ENCODE measurements at places on chromosomes 1 and 21.

- DNase-seq: no peak
These were observed 35.6 kb downstream of the MCOLN2 start for GRCh38 chr1:84961316-84961715.

GRCh38 chr21:38840456-38841300 lies 34.9 kb downstream of the ETS2 start:
- no peak for DNase-seq

DNA sequence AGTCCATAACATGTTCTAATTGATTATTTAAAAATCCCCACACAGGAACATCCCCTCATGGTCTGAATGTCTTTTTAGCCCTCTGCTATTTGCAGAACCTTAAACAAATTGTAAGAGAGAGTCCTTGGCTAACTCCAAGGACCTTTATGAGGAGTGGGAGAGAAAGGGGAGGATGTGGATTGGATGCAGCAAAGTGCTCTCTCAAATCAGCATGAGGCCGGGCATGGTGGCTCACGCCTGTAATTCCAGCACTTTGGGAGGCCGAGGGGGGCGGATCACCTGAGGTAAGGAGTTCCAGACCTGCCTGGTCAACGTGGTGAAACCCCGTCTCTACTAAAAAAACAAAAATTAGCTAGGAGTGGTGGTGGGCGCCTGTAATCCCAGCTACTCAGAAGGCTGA lies 154.8 kb downstream of the TGFB2 start:
- no peak for DNase-seq

DNA sequence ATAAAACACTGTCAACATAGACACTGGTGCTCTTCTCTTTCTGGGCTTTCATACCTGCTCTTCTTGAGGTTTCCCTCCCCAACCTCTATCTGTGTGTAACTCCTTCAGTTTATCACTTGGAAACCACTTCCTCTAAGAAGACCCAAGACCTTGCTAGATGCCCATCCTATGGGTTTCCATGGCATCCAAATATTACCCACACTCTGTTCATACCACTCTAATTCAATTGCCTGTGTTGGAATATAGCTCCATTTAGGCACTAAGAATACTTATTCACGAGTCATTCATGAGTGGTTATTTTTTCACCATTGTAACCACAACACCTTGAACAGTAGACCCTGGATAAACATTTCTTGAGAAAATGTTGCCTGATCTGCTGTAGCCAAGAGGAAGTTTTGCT lies 231.1 kb upstream of the SGIP1 start:
- DNase-seq: no peak

DNA sequence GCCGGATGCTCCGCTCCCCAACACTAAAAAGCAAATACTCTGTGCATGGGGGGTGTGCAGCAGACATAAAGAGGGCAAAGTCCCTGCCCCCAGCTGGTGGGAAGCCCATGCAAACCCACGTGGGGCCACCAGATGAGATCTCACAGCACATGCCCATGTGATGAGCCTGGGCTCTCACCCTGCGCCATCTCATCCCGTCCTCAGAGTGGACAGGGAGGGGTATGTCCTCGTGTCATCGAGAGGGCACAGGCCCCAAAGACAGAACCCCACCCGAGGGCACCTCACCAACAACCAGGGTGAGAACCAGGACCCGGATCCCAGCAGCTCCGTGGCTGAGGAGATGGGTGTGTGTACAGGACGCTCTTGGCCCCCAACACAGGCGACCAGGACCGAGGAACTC lies 25.1 kb upstream of the ARHGEF16 start:
- no peak for DNase-seq

DNA sequence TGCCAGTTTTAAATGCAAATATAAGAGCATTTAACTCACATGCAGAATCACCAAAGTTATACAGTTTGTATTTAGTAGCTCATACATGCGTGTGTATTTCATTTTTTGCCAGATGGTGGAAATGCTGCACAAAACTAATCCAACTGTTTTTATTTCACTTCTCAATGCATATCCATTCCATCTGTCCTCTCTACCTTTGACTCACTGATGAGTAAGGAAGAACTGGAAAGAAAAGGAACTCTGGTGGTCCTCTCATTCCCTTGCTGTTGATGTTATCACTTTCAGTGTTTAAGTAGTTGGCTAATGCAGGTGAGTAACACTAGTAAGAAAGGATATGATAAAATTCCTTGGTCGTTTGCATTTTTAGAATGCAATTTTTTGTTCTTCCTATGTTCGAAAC lies 5.7 kb upstream of the SLC1A7 start:
- no peak for DNase-seq

DNA sequence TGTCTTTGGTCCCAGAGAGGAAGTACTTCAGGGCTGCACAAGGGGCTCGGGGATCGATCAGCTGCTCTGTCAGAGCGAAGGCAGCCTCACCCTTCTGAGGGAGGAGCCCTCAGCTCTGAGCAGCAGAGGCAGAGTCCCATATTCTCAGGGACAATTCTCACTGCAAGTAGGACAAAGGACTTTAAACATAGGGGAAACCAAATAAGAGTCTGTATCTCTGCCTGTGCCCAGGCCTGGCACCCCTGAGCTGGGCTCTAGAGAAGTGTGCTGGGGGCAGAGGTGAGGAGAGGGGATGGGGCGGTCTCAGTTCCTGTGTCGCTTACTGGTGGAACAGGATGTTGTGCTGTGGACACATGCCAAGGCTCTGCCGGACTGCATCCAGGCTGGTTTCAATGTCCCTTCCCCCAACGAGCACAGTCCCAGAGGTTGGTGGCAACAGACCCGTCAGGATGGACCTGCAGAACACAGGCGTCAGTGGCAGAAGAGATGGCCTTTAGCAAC lies 76.6 kb downstream of the ABCA4 start:
- DNase-seq: no peak

DNA sequence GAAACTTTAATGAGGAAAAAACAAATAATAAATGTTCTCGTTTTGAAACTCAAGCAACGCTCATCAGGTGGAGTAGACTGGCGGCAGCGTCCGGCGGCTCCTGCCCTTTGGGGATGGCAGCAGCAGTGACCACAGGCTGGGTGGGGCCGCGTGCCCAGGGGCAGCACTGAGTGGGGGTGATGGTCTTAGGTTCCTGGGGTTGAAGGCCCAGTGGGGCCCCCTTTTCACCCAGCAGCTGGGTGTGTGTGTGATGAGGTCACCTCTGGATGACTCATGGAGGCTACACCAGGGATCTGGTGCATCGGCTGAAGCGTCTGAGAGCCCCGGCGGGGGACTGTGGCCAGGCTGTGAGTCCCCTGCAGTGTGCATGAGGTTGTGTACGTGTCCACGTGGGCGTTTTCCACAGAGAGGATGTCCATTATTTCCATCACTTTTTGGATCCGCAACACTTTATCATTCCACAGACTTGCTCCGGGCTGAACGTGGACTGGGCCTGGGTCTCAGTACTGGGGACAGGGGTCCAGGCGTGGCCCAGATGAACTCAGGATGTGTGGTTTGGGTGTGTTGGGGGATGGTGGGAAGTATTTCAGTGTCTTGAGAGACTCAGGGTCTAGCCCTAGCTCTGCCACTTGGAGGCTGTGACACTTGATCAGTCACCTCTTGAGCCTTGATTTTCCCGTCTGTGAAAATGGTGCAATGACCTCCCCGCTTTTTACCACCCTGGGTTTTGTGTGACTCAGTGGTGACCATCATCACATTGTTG lies 25.6 kb downstream of the LDLRAP1 start:
- peak; percentile 89 for DNase-seq

- no peak for DNase-seq
These were observed 4.0 kb downstream of the AKR7A2 start for GRCh38 chr1:19307794-19308508.

DNA sequence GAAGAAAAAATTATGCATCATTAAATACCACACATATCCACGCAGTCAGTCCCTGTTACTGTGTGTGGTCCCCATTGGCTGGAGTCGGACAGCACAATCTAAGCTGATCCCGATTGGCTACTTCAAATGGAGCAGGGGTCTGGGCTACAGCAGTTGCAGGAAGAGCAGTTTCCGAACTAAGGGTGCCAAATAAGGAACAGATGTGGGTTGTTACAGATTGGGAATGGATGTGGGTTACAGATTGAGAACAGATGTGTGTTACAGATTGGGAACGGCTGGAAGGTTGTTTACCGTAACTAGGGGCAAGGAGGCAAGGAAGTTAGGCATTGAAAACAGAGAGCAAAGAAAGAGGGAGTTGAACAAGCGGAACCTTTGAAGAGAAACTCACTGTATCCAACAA lies 19.9 kb downstream of the OR2L13 start:
- DNase-seq: no peak

GRCh38 chr1:98487620-98488019 lies 173.9 kb upstream of the SNX7 start:
- DNase-seq: no peak

GRCh38 chr1:89762386-89762778 lies 58.5 kb upstream of the LRRC8D start:
- DNase-seq: no peak

GRCh38 chr1:154115180-154115579 lies 39.7 kb downstream of the NUP210L start:
- DNase-seq: no peak

DNA sequence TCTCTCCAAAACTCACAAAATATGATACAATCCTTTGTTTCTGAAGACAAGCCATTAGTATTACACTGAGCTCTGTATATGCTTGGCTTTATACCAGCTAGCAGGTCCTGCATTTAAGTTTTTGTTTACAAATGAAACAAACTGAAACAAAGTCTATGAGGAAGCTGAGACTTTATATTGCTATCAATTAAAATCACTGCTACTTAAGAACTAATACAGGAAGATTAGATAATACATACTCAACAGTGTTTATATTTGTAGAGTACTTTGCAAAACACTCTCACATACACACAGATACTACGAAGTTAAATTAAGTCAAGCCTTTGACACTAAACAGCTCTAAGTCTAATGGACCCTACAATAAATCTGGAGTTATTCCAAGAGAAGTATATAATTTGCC lies 247.4 kb downstream of the CRB1 start:
- no peak for DNase-seq

DNA sequence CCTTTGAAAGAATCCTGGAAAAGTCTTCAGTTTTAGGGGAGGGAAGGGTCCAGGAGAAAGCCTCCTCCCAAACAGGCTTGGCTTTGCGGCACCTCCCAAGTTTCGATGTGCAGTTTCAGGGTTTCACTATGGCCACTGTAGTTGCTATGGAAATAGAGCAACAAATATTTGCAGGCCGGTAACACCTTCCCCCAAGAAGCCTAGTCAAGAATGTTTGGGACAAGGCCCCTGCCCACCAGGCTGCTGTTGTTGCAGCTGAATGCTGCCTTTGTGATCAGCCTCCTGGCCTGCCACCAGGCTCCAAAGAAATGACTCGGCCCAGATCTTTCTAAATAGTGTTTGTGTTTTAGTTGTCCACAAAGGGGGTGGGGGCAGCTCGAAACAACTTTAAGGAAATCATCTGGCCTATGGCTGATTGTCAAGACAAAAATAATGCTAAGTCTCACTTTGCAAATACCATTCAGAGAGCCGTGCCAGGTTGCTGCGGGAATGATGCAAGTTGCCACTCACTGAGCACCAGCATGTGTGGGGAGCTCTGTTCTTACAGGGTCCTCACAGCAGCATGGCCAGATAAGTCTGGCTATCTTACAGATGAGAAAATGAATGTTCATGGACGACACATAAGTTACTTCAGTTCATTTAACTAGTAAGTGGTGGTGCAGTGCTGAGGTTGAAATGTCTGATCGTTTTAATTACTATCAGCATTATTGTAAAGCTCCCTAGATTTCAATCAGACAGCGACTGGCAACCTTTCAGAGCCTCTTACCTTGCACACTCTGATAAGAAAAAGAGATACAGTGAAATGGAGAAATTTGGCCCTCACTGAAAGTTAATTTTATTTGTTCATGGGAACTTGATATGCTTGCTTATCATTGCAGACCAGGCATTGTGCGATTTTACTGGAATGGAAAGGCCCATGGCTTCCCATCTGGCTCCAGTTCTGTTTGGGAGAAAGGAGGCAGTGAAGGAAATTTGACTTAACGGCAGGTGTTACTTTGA lies 91.2 kb upstream of the JUN start:
- peak; percentile 84 for DNase-seq

DNA sequence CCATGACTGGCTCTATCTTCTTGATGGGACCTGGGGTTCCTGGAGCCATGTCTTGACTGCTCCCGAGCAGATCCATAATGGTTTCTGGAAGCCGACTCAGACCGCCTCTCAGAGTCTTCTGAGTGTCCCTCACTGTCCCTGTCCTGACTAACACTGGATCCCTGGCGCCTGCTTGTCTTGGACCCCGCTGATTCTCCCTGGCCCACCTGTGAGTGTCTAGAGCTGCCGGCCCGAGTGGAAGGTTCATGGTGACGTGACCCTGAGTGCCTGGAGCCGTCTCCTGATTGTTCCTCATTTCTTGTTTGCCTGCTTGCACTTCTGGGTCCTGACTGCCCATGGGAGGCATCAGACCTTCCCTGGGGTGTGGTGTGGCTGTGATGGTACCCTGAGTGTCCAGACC lies 15.1 kb downstream of the FLG start:
- no peak for DNase-seq

- no peak for DNase-seq
These were observed 14.5 kb downstream of the LRRC8B start for GRCh38 chr1:89539128-89539527.

DNA sequence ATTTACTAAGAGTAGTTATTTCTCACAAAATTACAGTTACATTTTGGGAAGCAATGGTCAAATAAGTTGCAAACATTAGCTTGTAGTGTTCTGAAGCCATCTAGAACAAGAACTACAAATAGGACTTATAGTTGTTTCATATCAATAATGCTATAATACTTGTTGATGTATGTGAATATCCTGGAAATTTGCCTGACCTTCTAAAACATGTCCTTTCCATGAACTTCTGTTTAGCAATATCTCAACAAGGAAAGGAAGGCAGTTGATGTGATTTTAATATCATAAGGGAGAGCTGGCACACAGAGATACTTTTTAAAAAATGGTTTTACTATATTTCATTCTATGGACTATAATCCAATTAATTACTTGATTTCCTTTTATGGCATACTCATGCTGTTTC lies 47.1 kb upstream of the SAMSN1 start:
- DNase-seq: no peak

DNA sequence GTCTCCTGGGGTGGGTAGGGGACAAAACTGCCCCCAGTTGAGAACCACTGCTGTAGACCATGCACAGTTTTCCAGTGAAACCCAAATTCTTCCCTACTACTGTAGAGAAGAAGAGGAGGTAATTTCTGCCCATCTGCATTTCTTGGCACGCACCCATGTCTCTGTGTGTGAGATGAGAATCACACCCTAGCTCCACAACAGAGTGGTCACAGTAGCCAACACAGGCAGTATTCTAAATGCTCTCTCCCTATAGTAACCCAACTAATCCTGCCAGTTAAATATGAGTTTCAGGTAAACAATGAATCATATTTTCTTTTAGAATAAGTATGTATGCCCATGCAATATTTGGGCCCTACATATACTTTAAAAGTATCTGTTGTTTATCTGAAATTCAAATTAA lies 1.2 kb upstream of the CAPN2 start:
- no peak for DNase-seq

DNA sequence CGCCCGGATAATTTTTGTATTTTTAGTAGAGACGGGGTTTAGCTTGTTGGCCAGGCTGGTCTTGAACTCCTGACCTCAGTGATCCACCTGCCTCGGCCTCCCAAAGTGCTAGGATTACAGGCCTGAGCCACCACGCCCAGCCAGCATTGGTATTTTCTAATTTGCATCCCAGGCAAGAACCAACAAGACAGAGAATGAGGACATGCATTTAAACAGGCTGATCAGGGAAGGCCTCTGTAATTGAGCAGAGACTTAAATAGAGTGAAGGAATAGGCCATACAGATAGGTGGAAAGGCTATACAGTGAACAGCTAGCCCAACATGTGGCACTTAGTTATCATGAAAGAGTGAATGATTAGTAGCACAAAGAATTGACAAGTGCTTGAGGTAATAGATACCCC lies 230.4 kb downstream of the SLC35F3 start:
- DNase-seq: no peak
